Progenitor cell of endocrine pancreas (in vitro differentiated cells): ENCODE measurements at places on chromosomes 13 and 19. TPM values are rescaled to one million over a fixed set of nuclear protein-coding genes. Genes with fewer than 3 reads are reported as not detected.

PINLYP gene
- 6.3 and 7.7 TPM in 2 replicates for total RNA-seq

ZNF665 gene
- total RNA-seq = 8.5 and 9.4 TPM in 2 replicates

KLF12 gene
- 25.2 and 25.4 TPM in 2 replicates for total RNA-seq

CELF5 gene
- total RNA-seq = 1.6 and 1.7 TPM in 2 replicates

MEIOSIN gene
- not detected in 2 replicates for total RNA-seq

RFX2 gene
- total RNA-seq = 24.2 and 24.8 TPM in 2 replicates

PSENEN gene
- 81.4 and 83.8 TPM in 2 replicates for total RNA-seq

THSD8 gene
- total RNA-seq = 16.5 and 22.7 TPM in 2 replicates

JOSD2 gene
- 12.1 and 13.1 TPM in 2 replicates for total RNA-seq

ADGRE2 gene
- total RNA-seq = not detected in 2 replicates

AKT2 gene
- 200 TPM in 2 replicates for total RNA-seq

ZNF491 gene
- total RNA-seq = 5.4 and 6.5 TPM in 2 replicates

NRTN gene
- 1.9 and 2.1 TPM in 2 replicates for total RNA-seq
